ENCODE measurements at places on chromosomes 7 and 10.

DNA sequence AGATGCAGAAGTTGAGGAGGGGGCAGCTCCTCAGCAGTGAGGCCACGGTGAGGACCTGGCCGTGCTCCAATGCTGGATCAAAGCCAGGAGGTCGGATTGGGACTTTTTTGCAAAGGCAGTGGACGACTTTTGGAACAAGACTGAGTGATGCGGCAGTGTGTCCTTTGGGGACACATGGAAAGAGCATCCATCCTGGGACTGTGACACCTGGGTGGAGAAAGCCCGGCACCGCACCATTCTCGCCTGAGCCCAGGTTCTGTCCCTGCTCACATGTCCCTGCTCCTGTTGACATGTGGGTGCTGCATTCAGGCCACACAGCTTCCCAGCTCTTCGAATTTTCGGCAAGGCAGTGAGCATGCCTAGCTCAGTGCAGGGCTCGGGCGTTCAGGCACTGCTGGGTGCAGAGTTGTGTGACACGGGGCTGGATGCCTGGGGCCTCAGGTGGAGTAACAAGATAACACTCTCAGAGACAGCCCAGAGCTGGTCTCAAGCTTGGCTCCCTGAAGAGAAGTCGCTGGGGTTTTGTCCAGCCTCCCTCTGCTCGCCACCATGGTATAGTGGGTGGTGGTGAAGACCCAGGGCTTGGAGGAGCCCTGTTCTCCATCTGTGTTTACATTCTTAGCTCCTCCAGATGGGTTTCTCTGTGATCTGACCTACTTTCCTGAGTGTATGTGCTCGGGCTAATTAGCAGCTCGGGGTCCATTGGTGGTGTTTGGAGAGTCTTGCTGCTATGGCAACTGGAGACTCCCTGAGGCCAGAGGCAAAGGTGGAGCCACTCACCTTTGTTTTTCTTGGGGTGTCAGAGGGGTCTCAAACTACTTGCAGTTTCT is 111.7 kb upstream of the BTBD16 start:
- no peak for DNase-seq

- no peak for DNase-seq
Observed at GRCh38 chr10:128018236-128018635, 108.0 kb downstream of the MKI67 start.

DNA sequence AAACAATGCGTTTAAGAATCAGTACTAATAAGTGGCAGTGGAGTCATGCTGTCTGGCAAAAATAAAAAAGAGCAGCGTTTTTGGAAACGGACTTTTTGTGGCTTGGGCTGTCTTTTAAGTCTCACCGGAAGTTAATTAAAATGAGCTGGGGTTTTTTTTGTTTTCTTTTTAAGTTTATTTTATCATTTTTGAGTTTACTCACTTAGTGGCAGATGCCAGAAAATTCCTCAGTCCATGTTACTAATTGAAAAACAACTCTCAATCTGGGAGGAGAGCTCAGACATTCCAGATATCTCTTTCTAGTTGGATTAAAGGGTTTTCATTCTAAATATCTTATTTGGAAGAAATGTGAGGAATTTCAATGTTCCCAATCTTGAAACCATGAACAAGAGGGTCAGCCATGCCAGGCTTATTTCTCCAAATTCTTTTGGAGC is 133.8 kb upstream of the AGR3 start:
- DNase-seq = no peak

GRCh38 chr7:99848420-99849216 is 20.8 kb downstream of the CYP3A43 start:
- DNase-seq = no peak

- no peak for DNase-seq
Observed at GRCh38 chr7:18444826-18445225, 50.7 kb upstream of the HDAC9 start.

DNA sequence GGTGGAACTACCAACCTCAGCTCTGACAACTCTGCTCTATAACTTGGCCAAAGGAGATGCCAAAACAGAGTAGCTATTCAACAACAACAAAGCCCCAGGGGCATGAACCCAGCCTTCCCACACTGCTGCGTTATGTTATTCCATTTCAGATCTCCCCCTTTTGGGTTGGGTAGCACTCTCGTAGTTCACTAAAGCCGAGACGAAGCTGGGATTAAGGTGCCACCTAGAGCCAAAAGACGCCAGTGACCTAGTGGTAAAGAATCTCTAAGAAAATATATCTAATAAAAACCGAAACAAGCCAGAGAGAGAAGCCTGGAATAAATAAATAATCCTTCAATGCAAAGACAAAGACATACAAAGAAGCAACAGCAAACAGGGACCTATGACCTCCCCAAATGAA is 217.3 kb downstream of the HERPUD2 start:
- DNase-seq = no peak

- DNase-seq = no peak
Observed at GRCh38 chr10:78820007-78820362, 248.8 kb upstream of the ZMIZ1 start.

- no peak for DNase-seq
Observed at GRCh38 chr10:47360419-47361040, 12.4 kb downstream of the RBP3 start.

- DNase-seq = no peak
Observed at GRCh38 chr7:128672927-128673517, 930 bp downstream of the GARIN1A start.

GRCh38 chr10:24674892-24675632 is 48.6 kb downstream of the ARHGAP21 start:
- DNase-seq = no peak

- peak; percentile 26 for DNase-seq
Observed at GRCh38 chr10:98074315-98074911, 44.0 kb upstream of the CRTAC1 start.

DNA sequence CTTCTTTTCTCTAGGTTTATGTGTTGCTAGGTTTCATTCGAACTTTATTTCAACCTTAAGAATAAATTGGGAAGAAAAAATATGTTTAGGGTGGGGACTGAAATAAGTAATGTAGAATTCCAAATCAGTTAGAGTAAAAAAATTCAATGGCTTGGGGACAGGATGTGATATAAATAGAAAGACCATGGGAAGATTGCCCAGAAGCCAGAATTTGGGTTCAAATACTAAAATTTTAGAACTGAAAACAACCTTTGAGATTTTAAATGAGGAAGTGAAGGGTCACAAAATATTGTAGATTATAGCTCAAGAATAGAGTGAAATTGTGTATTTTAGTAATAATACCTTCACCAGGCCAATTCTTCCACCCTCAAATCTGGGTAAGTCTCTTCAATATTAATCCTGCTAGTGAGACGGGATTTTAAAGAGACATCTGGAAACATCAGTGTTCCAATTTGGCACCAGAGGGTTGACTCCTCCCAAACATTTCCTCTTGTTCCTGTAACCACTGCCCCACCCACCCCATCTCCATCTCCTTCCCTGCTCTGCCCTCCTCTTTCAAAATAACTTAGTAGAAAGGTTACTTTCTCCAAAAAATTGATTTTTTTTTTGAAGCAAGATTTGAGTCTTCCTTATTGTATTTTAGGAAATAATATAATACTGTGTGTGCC is 51.3 kb upstream of the FAM3C start:
- DNase-seq = no peak
